CD4-positive, alpha-beta T cell (primary cell): ENCODE measurements at places on chromosomes 1 and 21. TPM values are rescaled to one million over a fixed set of nuclear protein-coding genes. Genes with fewer than 3 reads are reported as not detected.

Gene FMO3
- total RNA-seq, result not detected

DNA sequence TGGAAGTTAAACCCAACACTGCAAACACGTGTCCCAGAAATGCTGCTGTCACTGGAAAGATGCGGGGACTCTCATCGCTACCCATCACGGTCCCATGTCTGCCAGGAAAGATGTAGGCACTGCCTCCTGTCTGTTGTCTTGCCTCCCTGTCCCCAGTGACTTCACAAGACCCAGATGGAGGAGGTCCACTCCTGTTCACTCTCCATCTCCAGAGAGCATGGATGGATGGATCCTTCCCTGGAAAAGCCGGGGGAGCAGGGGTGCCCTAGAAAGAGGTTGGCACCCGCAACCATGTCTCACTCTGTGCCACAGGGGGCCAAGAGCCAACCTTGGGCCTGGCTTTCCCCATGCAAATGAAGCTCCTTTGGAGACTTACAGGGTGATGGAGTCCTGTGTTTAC lies 135.5 kb downstream of the GLIS1 start:
- peaks cover 17% of the 10 kb centered on the region for H3K4me1 ChIP-seq
- H3K36me3 ChIP-seq, result no peaks in the 10 kb centered on the region
- no peak for DNase-seq
- no peak overlapping the region for H3K4me3 ChIP-seq
- no peaks in the 10 kb centered on the region for H3K27me3 ChIP-seq
- no peak overlapping the region for H3K27ac ChIP-seq

DNA sequence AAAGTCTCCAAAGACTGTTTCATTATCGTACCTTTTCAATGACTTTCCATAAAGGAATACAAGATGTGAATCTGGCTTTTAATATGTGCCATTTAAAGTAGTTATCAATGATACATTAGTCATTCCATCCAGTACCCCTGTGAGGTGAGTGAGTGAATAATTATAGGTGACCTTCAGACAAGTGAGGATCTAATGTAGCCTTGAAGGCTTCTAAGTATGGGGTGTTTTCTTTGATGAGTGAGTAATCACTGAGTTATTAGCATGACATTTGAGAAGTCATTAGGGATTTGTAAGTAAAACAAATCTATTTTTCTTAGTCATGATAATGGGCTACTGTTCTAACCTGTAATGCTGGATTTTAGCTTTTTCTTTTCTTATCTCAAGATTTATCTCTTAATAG lies 831.4 kb downstream of the ADGRL2 start:
- no peak for DNase-seq
- H3K4me1 ChIP-seq, result no peaks in the 10 kb centered on the region
- H3K27ac ChIP-seq, result no peak overlapping the region
- H3K4me3 ChIP-seq, result no peak overlapping the region
- H3K27me3 ChIP-seq, result no peaks in the 10 kb centered on the region

DNA sequence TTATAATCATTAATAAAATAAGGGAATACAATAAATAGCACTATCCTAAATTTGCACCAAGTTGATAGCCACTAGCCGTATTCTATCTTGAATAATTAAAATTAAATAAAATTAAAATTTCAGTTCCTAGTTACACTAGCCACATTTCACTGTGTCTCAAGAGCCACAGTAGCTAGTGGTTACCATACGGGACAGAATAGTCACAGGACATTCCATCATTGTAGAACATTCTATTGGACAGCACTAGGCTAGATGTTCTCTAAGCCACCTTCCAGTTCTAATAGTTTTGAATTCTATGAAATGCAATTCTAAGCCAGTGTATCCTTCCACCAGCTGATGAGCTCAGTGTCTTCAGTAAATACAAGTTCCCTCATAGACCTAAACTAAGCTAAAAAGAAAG lies 71.1 kb upstream of the GOLT1A start:
- H3K36me3 ChIP-seq, result no peaks in the 10 kb centered on the region
- H3K4me3 ChIP-seq, result no peak overlapping the region
- H3K4me1 ChIP-seq, result peaks cover 28% of the 10 kb centered on the region
- DNase-seq, result no peak
- no peak overlapping the region for H3K27ac ChIP-seq
- H3K27me3 ChIP-seq, result peaks cover 5% of the 10 kb centered on the region

GRCh38 chr1:9766759-9767442 lies 56.9 kb downstream of the CLSTN1 start:
- peaks cover 3% of the 10 kb centered on the region for H3K4me1 ChIP-seq
- no peak overlapping the region for H3K4me3 ChIP-seq

DNA sequence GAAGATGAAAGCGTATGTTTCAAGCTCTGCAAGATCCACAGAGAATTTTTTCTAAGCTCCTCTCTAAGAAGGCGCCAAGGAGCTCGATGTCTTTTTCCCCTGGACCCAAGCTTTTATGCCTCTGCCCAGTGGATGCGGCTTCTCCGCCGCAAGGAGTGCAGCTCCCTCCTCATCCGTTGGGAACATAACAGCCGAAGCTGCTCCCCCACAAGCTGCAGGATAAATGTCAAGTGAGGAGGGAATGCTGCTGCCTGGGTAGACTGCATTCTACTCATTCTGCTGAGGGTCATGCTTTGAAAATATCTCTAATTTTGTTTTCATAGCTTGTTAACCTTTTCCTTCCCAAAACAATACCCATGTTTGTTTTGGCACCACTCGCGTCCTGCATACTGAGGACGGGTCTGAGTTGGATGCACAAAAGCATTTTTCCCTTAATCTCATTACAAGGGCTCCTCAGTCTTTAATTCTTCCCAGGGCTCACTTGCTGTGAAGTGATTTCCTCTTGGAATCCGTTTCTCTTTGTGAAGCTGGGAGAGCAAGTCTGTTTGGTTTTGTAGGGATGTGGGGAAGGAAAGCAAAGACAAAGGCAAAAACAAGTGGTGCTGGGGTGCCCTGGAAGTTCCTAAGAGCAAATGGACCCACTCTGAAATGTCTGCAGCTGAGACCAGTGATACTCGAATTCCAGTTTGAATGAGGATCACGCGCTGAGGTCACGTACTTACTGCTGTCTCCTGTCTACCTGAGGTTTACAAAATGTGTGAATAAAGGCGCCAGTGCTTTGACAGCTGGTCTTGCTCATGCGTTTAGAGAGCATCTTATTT lies 134.0 kb upstream of the IRF2BP2 start:
- H3K4me1 ChIP-seq, result no peaks in the 10 kb centered on the region
- no peak overlapping the region for H3K27ac ChIP-seq
- H3K36me3 ChIP-seq, result no peaks in the 10 kb centered on the region
- no peak for DNase-seq
- no peaks in the 10 kb centered on the region for H3K27me3 ChIP-seq

DNA sequence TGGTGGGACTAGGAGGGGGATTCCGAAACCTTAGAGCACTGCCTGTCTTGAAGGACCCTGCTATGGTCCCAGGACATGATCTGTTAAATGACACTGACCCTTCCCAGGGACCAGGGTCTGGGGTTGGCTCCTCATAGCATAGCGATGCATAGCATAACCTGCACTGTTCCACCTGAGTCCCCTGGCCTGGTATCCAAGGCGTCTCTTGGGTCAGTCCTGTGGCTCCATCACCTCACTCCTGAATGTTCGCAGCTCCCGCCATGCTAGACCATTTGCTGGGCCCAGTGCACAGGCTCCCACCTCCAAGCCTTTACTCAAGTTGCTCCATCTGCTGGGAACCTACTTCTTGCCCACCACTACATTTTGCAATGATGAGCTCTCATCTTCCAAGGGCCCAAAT lies 39.0 kb upstream of the MAGOH start:
- no peak overlapping the region for H3K4me3 ChIP-seq
- no peaks in the 10 kb centered on the region for H3K27me3 ChIP-seq
- no peaks in the 10 kb centered on the region for H3K4me1 ChIP-seq
- no peak overlapping the region for H3K27ac ChIP-seq
- H3K36me3 ChIP-seq, result peaks cover 3% of the 10 kb centered on the region

DNA sequence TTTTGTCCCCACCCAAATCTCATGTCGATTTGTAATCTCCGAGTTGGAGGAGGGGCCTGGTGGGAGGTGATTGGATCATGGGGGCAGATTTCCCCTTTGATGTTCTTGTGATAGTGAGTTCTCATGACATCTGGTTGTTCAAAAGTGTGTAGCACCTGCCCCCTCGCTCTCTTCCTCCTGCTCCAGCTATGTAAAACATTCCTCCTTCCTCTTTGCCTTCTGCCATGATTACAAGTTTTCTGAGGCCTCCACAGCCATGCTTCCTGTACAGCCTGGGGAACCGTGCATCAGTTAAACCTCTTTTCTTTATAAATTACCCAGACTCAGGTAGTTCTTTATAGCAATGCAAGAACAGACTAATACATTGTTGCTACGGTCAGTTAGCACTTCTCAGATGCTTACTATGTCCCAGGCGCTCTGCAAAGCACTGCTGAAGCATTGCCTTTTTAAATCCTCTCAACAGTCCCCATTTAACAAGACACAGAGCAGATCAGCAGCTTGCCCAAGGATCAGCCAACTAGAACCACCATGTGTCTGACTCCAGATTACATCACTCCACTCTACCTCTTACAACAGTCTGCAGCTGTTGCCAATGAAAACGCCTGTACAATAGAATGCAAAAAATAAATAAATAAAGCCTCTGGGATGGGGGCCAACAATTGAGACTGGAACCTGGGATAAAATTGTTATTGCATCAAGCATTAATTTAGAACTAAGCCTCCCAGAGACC lies 52.4 kb upstream of the USP1 start:
- no peaks in the 10 kb centered on the region for H3K4me1 ChIP-seq
- no peak overlapping the region for H3K4me3 ChIP-seq
- no peak for DNase-seq
- no peaks in the 10 kb centered on the region for H3K36me3 ChIP-seq
